CD4-positive, alpha-beta T cell treated with Interleukin-2 at 100 ng/mL for 4 hours (primary cell): ENCODE measurements at places on chromosomes 2 and 18.

DNA sequence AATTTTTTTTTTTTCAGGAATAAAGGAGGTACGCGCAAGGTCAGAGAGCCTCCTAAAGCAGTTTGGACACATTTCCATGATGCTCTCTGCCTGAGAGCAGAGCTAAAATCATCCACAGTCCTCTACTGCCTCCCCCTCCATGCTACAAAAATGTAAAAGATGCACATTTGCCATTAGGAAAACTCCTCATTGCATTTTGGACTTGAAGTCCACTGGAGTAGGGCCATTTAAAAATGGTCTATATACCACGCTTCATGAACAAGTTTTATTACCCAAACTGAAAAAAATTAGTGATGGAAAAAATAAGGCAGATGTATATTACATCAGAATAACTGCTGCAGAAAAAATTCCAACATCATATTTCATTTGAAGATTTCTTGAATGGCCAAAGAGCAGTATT lies 256.0 kb downstream of the AFF3 start:
- no peak for DNase-seq

GRCh38 chr18:78778651-78779050 lies 201.0 kb upstream of the SALL3 start:
- no peak for DNase-seq

- DNase-seq: no peak
Observed at GRCh38 chr2:7375901-7376300, 458.7 kb downstream of the RNF144A start.

- no peak for DNase-seq
Observed at GRCh38 chr2:200728630-200729029, 83.1 kb upstream of the BZW1 start.

DNA sequence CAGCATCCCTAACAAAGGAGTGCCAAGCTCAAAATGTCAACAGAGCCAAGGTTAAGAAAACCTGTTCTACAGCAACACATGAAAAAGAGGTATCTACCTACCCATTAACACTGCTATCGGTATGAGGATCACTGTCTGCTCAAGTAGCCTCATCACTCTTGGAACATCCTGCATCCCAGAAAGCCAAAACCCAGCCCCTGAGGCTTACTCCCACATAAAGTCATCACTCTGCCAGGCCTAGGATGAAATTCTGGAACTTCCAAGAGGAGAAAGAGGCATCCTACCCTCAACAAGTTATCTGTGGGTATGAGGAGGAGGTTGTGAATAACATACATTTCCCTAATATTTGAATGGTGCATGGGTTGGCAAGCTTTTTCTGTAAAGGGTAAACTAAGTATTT lies 25.5 kb downstream of the CDH2 start:
- DNase-seq: no peak

DNA sequence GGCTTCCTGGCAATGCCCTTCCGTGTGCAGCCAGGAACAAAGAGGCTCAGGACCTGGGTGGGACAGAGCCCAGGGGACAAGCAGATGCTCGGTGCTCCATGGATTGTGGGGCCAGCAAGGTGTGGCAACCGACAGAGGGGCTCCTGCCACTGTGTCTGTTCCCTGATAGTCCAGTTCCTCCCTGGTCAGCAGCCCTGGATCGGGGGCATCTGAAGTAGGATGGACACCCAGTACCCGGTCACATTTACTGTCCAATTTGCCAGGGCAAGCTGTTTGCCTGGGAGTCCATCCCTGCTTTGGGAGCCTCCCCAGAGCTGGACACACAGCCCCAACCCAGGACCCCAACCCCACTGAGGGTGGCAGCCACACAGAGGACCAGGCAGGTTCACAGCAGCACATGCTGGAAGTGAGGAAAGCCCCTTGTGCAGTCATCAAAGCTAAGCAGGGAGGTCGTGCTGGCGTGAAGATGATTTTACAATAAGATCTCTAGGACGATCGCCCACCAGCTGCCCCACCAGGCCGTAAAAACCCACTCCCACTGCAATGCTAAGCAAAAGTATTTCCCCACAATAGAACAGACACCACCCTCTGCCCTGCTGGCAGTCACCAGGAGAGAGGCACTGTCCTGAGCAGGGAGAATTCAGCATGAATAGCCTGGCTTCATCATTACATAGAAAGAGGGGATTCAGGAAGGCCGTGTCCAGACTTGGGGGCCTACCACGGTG lies 141.7 kb downstream of the NDUFA10 start:
- no peak for DNase-seq

DNA sequence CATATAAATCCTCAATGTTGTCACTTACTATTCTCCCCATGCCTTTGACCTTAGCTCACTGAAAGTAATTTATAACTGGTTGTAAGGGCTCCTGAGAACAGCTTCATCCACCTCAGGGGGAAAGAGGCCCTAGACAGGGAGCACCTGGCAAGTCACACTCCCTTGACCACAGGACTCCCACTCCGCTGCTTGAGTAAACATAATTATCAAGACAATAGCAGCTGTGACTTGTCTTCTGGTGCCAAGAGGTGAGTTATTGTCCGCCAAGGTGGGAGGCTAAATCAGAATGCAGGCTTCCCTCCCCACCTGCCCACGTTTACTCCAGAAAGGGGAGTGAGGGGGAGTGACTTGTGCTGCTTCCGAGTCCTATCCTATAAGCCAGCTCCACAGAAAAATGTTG lies 230.6 kb upstream of the LRATD1 start:
- DNase-seq: no peak

DNA sequence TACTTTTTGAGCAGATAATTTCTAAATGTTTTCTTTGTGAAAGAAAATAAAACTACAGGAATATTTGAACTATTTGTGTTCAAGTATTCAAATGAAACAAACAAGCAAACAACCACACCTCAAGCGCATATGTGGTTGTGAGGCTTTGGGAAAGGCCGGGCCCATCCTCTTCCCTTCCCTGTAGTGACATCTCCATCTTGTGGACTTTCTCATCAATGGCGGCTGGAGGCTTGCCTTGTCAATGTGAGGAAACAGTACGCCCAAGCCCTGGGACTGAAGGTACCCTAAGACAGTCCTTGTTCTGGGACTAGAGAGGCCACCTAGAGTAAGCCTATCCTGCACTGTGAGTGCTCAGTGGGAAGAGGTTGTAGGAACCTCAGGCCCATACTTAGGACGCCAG lies 166.8 kb downstream of the TPGS2 start:
- no peak for DNase-seq

- DNase-seq: no peak
Observed at GRCh38 chr2:159459279-159459678, 157.1 kb downstream of the BAZ2B start.

- DNase-seq: no peak
Observed at GRCh38 chr2:145530653-145531052, 1010.7 kb upstream of the ZEB2 start.

DNA sequence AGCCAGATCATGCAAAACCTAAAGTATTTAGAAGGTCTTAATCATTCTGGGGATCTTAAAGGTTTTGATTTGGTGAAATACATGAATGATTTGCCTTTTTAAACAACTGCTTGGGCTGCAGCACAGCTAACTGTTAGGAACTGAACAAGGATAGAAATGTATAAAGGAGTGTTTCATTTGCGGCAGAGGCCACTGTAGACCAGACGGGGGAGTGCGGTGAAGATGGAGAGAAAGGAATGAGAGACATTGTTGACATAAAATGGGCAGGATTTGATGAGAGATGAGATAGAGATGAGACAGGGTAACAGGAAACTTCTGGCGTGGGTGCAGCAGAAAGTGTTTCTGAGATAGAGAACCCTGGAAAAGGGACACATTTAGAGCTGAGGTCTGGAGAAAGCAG lies 308.1 kb downstream of the TMX3 start:
- no peak for DNase-seq

DNA sequence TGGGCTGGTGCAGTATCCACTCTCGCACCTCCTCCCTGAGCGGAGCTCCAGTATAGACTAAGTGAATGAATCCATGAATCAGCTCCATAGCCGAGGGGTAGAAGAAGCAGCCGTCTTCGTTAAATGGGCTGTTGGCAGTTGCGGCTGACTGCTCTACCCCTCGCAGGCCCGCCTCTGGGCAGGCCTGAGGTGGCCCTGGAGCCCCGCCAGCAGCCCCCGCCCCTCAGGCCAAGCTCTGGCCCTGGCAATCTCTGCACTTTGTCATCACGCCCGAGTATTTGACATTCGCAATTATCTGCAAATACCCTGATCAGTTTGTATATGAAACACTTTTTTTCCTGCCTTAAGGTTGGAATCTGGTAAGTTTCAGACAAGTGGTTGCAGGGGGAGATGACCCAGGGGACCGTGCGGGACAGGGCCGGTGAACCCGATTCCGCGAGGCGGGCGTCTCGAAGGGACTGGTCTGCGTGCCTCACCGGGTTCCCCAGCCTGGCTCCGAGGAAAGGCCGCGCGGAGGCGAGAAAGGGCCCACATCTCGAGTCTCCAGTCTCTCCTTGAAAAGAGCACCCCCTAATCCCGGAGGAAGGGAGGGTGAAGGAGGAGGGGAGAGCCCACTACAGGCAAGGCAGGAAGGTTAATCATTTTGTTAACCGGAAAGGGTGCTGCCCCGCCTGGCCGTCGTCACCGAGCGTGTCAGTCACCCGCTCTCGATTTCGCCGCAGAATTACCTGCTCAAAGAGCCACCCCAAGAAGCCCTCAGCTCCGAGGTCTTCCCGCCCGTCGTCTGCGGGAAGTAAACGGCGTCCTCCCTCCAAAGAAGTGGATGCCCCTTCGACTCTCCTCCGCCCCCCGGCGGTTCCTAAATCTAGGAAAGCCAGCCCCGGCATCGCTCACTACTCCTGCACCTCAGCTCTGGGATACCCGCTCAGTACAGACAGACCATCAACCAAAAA lies 11.1 kb upstream of the SATB2 start:
- no peak for DNase-seq

- no peak for DNase-seq
Observed at GRCh38 chr2:101962309-101962708, 29.5 kb upstream of the IL1R2 start.

- DNase-seq: no peak
Observed at GRCh38 chr18:11789716-11790510, 61.3 kb upstream of the CHMP1B start.

GRCh38 chr2:64625299-64626145 lies 28.2 kb downstream of the SERTAD2 start:
- no peak for DNase-seq

DNA sequence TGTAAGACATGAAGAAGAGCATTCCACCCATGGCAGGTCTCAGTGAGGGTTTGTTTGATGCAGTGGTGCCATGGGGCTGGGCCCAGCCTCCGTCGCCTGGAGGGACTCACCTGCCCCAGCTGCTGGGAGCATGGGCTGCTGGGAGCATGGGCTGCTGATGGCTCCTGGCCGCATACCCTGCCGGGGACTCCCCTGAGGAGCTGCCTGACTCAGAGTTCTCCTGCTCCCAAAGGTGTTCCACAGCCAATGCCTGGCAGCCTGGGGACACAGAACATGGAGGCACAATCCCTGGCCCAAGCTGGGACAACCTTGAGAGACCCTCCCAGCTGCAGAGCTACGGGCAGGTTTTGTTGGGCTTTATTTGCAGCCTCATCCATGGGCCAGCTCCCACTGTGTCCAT lies 108.4 kb downstream of the COPS8 start:
- no peak for DNase-seq

DNA sequence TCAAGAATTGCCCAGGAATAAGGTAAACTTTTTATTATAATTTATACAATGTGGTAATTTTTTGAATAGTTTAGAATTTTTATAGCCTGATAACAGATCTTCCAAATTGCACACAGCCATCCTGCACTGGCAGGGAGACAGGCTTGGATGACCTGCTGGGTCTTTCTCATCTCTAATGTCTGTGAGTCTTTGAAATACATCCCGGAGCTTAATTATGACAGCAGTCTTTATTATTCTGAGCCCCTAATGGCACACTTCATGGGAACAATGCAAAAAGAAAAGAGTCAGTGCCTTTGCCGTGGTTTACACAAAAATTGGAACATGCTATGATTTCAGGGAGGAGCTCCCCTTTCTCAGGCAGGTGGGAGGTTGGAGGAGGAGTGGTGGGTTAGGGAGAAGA lies 71.0 kb downstream of the TMEM182 start:
- no peak for DNase-seq

- DNase-seq: no peak
Observed at GRCh38 chr2:158042245-158042644, 59.4 kb upstream of the UPP2 start.

DNA sequence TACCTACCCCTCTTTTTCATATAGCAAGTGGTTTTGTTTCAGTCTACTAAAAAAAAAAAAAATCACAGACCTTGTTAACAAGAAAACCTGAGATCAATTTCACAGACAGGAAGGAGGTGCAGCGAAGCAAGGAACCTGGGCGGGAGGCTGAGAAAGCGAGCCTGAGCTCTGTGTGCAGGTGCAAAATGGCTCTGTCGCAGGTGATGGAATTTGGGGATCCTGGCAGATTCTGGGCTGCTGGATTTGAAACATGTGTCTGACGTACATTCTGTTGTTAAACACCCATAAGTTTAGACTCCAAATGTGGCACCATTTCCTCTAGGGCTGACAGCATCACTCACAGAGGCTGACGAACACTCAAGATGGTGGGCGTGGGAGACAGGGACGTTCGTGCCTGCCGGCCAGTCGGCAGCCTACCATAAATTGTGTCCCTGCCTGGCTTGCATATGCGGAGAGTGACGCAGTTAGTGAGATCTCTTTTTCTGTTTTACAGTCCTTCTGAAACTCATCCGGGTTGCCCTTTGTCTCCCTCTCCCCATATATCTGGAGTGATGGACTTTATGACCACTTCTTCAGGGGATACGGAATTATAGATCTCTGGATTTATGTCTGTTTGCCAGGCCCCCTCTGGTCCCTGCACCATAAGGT lies 8.8 kb upstream of the DDX1 start:
- no peak for DNase-seq

GRCh38 chr2:217960351-217960750 lies 42.4 kb downstream of the TNS1 start:
- DNase-seq: no peak

DNA sequence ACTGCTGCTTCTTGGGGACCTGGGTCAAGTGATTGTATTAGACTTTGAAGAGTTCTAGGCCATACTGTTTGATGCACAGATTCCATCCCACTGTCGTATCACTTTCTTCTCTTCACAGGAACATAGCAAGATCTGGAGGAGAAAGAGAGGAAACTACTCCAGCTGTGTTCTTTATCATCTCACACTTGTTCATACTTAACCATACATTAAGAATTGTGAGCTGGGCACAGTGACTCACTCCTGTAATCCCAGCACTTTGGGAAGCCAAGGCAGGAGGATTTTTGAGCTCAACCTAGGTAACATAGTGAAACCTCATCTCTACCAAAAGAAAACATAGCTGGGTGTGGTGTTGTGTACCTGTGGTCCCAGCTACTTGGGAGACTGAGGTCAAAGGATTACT lies 111.7 kb downstream of the PARD3B start:
- no peak for DNase-seq

- no peak for DNase-seq
Observed at GRCh38 chr2:156797832-156798231, 361.7 kb downstream of the GPD2 start.

GRCh38 chr2:98395977-98396376 lies 48.7 kb upstream of the INPP4A start:
- DNase-seq: no peak

DNA sequence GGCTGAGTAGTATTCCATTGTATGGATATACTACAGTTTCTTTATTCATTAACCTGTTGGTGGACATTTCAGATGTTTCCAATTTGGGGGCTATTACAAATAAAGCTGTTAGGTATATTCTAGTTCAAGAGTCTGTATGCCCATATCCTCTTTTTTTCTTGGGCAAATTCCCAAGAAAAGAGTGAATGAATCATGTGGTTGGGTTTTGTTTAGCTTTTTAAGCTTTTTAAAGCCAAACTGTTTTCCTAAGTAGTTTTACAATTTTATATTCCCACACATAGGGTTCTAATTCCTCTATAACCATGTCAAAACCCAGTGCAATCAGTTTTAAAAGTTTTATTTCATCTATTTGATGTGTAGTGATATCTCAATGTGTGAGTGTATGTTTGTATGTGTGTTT lies 44.9 kb upstream of the BAZ2B start:
- no peak for DNase-seq
